ENCODE measurements at places on chromosomes 11 and 22.

GRCh38 chr22:41240377-41241132, at the start of gene CHADL:
CHADL (minus strand) TSS chr22:41240931; CDS start chr22:41240881, 50 bp downstream.
- no peak for DNase-seq

- no peak for DNase-seq
These were observed 16.9 kb downstream of the CLMP start for GRCh38 chr11:123178186-123178585.

DNA sequence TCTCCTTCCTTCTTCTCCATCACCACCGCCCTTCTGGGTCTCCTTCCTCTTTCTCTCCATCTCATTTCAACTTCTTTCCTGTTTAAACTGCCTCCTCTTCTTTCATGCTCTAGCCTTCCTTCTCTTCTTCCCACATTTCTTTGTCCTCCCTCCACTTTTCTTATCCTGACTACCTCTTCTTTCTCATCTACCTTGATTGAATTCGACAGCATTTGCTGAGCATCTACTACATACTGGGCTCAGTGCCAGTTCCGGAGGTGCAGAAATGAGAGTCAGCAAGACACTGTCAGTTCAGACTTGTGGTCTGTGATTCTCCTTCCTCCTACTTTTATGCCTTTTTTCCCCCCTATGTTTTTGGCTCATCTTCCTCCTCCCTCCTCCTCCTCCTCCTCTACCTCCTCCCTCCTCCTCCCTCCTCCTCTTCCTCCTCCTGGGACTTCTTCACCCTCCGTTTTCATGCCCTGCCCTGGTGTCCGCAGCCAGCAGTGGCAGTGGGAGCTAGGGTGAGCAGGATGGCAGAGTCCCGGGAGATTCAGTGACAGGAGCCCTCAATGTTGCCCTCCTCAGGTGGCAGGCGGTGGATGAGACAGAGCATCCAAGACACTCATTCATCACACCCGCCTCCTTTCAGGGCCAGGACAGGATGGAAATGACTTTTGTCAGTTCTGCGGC, 146.0 kb upstream of the SEZ6L start:
- no peak for DNase-seq

GRCh38 chr22:45880091-45880715, 96.8 kb downstream of the WNT7B start:
- no peak for DNase-seq

DNA sequence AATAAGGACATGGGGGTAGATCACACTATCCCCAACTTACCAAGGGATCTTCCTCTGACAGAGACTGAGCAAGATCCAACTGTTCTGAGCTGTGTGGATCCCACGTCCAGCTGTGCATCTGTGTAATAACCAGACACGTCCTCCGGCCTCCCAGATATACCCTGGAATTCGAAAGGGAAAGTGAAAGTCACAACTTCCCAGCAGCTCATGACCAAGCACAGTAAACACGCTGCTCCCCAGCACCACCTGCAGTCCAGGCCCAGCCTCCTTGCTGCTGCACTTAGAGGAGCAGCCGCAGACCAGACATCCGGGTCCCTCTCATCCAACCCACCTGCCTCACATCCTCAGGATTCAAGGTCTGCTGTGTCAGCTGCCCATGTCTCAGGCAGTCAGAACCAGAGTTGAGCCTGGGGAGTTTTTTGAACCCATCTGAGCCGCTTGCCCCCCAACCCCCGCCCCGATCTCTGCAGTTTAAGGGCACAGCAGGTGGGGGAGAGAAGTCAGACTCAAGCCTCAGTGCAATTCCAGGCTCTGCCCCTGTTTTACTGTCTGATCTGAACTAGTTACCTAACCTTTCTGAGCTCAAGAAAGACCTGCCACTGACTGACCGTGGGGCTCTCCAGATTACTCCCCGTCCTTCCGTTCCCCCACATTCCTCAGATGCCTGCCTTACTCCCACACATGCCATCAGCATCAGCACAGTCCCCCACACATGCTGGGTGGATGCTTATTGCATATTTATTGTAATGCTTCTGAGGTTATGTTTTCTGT, at the start of gene APOL2:
APOL2 (minus strand) TSS at position 127 of the 771 bp plus-strand sequence. CDS start 6,365 bp downstream, outside the sequence.
- DNase-seq = peak; percentile 67

- no peak for DNase-seq
These were observed 13.5 kb downstream of the TXN2 start for GRCh38 chr22:36467946-36468345.

DNA sequence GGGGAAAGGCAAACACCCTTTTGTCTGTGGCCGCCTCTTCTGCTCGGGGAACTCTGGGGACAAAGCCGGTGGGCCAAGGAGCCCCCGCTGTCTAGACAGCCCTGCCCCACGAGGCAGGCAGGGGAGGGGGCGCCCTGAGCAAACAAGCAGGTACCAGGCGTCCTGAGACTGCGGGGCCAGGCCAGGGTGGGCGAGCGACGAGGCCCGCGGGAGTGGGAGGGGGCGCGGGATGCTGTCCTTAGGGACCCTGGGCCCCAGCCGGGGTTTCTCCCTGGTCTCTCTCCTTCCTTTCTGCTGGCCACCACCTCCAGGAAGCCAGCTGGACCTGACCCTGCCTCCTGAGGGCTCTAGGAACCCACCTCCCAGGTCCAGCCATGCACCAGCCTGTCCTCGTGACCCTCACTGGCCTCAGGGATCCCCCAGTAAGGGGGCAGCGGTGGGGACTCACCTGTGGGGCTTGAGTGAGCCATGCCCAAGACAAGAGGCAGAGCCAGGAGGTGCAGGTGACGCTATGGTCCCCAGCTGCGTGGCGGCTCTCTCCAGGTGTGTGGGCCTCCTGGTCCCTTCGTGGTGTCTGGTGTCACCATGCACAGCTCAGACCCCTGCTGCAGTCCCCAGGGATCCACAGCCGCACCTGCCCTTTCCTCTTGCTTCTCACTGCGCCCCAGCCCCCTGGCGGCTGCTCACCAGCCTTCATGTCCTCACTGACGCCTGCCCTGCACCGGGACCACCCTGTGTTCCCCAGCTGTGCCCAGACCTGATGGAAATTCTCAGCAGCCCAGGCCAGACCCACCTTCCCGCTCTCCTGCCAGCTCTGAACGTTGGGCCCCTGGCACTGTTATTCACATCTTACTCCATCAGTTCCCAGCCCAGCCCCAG, 26.5 kb upstream of the MUC5AC start:
- DNase-seq = no peak

- no peak for DNase-seq
These were observed 48.7 kb downstream of the OTOG start for GRCh38 chr11:17595526-17596309.

DNA sequence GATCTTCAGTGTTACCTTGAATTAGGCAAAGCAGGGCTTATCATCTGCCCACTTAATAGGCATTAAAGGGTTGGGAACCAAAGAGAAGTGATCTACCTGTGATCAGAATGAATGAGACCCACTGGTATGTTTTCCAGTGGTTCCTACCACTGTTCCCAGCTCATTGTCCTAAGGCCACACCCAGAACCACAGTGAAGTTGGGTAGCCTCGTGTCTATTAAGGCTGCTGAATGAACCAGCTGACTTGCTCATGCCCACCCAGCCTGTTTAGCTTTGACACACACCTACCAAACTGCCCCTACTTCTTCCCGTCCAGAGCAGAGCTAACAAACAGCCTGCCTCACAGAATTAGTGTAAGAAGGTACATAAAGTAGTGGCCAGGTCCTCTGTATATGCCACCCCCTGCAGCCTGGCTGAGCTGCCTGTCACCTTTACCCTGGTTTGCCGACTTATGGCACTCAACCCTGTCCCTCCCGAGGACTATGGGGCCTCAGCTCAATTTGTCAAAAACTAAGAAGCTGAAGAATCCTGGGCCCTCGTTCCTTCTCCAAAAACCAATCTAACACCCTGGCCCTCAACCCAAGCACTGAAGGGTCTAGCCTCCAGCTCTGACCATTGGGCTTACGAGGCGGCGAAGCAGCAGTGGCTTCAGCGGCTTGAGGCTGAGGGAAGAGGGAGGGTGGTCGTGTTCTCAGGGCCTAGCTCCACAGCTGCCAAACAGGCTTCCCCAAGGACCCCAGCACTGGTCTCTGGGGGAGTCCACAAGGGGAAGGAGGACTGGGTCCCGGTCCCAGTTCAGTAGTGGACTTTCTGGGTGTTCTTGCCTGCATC, 9.8 kb downstream of the UCP2 start:
- no peak for DNase-seq

GRCh38 chr22:27201276-27201675, 543.9 kb downstream of the MIAT start:
- DNase-seq = no peak

DNA sequence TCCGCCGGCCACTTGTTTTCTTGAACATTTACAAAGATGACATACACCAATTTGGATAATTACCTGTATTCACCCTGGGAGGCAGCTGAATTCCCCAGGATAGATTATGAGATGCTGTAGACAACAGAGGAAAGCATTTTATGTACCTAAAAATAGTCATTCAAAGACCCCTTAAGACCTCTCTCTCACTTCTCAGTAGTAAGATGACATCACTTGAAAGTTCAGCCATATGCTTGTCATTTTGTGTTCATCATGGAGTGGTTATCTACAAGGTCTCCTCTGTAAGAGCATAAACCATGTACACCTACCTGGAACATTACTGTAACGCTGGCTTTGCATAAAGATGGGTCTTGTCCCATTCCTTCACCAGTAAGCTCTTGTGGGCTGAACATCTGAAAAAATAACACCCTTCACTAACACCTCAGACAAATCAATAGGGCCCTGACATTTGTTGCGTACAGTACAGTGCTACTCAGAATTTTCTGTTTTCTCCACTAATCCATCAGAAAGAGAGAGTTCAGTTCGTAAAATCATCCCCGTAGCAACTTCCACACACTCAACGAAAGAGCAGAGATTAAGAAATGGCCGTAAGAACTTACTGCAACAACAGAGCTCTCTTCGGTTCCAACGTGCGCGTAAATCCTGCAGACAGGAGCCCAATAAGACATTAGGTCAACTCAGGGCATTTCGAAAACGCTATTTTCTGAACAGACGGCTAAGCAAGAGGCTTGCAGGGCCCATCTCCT, 15.6 kb upstream of the WDR74 start:
- DNase-seq = no peak

GRCh38 chr11:65329944-65330403, 3.7 kb upstream of the DPF2 start:
- peak; percentile 77 for DNase-seq

DNA sequence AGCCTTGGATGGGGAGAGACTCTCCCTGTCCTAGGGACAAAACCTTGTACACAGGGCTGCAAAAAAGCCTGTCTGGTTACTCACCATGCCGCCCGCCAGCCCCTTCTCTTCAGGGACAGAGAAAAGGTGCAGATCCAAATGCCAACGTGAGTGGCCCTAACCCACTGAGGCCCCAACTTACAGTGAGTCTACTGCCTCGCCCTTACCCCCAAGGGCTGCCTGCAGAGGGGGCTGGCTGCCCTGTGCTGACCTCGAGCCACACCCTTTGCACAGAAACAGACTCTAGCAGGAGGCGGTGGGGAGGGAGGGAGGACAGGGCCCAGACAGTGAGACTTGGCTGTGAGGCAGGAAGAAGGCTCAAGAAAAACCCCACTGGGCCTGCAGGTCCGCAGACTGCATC, 13.6 kb upstream of the CHST1 start:
- no peak for DNase-seq

GRCh38 chr11:32343325-32344008, 91.9 kb downstream of the WT1 start:
- DNase-seq = no peak

GRCh38 chr11:93585758-93586157, 42.6 kb upstream of the SMCO4 start:
- no peak for DNase-seq

DNA sequence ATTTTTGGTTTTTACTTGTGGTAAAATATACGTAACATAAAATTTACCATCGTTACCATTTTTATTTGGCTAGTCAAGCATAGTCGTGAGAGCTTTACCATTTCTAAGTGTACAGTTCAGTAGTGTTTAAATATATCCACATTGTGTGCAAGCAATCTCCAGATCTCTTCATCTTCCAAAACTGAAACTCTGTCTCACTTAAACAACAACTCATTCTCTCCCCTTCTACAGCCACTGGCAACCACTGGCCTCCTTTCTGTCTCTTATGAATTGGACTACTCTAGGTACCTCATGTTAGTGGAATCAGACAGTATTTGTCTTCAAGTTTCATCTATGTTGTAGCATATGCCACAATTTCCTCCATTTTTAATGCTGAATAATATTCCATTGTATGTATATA, 37.4 kb downstream of the SMC1B start:
- peak; percentile 27 for DNase-seq

GRCh38 chr11:3107608-3108182, 50.5 kb upstream of the CARS1 start:
- no peak for DNase-seq

DNA sequence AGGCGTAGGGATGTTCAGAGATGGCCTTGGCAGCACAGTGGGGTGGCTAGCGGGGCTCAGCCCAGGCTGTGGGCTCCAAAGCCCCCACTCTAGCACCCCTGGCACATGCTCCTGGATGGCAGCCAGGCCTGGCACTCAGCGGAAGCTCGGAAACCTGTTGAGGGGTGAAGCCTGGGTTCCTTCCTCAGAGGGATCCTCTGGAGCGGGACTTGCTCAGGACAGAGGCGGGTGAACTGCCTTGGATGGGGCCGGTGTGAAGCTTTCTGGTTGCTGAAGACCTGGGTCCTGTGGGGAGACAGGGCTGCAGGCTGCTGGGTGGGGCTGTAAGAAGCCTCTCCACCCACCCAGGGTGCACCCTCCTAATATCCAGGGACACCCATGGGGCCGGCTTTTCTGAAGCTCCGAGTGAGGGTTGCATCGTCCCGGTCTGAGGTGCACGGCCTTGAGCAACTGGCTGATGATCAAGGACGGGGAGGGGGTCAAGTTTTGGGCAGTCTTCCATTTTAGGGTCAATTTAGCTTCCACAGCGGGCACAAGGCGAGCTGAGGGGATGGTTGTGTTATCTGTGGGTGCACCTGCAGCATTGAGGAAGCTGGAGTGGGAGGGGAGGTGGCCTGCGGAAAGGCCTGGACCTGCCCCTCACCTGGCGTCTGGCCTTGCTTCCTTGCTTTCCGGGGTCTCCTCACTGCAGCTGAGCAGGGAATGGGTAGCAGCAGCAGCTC, 5.2 kb downstream of the MRGPRE start:
- DNase-seq = no peak

DNA sequence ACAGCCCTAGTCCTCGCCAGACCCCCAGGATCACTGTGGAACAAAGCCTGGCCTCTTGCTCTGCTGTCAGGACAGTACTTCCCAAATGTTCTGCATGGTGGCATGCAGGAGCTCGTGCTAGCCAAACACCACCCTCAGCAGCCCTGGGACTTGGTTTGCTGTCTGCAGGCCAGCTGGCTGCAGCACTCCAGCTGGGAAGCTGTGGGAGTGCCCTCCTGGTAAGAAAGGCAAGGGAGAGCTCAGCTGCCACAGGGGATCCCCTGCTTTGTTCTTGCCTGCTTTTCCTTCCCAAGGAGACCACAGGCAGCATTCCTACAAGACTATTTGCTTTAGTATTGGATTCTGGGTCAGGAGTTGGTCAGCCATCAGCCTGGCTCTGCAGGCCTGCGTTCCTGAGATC, 27.9 kb downstream of the TCIRG1 start:
- DNase-seq = no peak

DNA sequence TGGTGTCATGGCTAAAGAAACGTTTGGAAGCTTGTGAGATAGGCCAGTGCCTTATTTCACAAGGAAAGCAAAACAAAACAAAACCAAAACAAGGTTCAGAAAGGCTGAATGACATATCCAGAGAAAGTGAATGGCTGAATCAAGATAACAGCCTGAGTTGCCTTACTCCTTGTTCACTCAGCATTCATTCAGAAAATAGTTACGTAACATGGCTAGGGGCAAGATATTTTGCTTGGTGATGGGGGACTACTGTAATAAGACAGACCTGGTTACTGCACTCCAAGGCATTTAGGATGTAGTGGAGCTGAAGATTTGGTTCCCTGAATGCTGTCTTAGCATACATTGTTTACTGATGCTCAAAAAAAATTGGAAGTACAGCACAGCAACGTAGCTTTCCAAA, 47.7 kb downstream of the C11orf91 start:
- no peak for DNase-seq

- DNase-seq = no peak
These were observed 231.3 kb upstream of the B3GAT1 start for GRCh38 chr11:134643115-134644012.

Data from GM12864 (cell line).